ENCODE measurements at places on chromosomes 1 and 21. TPM values are rescaled to one million over a fixed set of nuclear protein-coding genes. Genes with fewer than 3 reads are reported as not detected.

GRCh38 chr1:53766194-53766742 is 27.3 kb upstream of the GLIS1 start:
- no peak for DNase-seq

TENT5C gene
- total RNA-seq = 13.8 TPM

- no peak for DNase-seq
Observed at GRCh38 chr1:94614996-94615395, 73.4 kb upstream of the F3 start.

DNA sequence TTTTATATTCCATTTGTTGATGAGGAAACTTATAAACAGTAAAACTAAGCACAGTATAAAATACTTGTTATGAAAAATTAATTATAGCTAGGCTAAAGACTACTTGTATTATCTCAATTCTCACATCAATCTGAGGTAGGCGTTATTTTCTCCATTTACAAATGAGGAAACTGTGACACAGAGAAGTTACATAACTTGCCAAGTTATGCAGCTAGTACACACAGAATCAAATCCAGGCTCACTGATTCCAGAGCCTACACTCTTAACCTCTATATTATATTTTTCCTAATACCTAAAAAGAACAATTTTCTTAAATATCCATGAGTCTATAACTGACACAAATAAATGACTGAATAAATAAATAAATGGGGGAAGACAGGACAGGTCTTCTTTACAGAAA is 11.2 kb upstream of the VPS45 start:
- no peak for DNase-seq

- no peak for DNase-seq
Observed at GRCh38 chr1:168455764-168456163, 88.0 kb downstream of the XCL2 start.

C1orf56 gene
- total RNA-seq = 1.5 TPM

SPATA17 gene
- total RNA-seq = not detected

GRCh38 chr1:46818591-46818990 is 19.7 kb downstream of the CYP4B1 start:
- DNase-seq = no peak

Measured in activated CD4-positive, alpha-beta memory T cell treated with anti-CD3 and anti-CD28 coated beads for 36 hours (primary cell).